ENCODE measurements at places on chromosomes 1 and 21. TPM values are rescaled to one million over a fixed set of nuclear protein-coding genes. Genes with fewer than 3 reads are reported as not detected.

GRCh38 chr1:201758499-201759050 is 70.4 kb upstream of the IPO9 start:
- no peaks in the 10 kb centered on the region for H3K4me1 ChIP-seq
- no peak for DNase-seq
- H3K36me3 ChIP-seq, result no peaks in the 10 kb centered on the region
- no peak overlapping the region for H3K4me3 ChIP-seq
- no peak overlapping the region for H3K27ac ChIP-seq

- no peak overlapping the region for H3K4me3 ChIP-seq
Observed at GRCh38 chr1:36352125-36352909, 28.9 kb upstream of the EVA1B start.

DNA sequence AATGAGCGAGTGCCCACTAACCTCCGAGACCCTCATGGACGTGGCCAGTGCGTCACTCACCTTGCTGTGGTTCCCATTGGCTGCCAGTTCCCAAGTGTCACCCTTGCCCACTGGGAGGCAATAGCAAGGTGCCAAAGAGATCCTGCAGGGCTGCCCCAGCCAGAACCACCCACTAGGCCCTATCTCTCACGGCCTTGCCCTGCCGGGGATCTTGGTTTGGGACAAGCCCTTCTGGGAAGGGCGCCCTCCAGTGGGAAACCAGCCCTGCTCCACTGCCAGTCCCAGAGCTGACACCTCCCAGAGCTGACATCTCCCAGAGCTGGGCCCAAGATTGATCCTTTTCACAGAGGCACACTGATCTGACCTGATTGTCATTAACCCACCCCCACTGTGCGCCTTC is 2.1 kb upstream of the SELENON start:
- no peaks in the 10 kb centered on the region for H3K36me3 ChIP-seq
- peaks cover 77% of the 10 kb centered on the region for H3K4me1 ChIP-seq
- no peak overlapping the region for H3K4me3 ChIP-seq
- no peak overlapping the region for H3K27ac ChIP-seq
- DNase-seq, result no peak
- no peaks in the 10 kb centered on the region for H3K27me3 ChIP-seq

ASCL5 gene
- 0.49 TPM for total RNA-seq

CSF3R gene
- 4.1 TPM for total RNA-seq

DNA sequence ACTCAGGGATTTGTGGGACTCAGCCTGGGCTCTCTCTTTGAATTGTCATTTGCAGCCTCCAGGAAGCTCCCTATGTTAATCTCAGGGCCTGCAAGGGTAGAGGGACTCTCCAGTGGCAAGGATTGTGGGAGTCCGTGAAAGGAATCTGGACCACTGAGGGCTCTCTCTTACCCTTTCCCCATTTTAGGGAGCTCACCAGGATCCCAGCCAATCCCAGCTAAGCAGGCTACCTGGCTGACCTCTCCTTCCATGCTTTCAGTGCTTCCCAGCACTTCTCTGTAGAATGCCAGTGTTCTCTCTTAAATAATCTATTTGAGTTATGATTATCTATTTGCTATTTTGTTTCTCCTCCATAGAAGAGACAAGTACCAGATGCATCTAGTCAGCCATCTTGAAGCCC is 9.6 kb upstream of the KCTD3 start:
- H3K27ac ChIP-seq, result no peak overlapping the region
- H3K27me3 ChIP-seq, result no peaks in the 10 kb centered on the region
- no peaks in the 10 kb centered on the region for H3K4me1 ChIP-seq
- no peak overlapping the region for H3K4me3 ChIP-seq

DNA sequence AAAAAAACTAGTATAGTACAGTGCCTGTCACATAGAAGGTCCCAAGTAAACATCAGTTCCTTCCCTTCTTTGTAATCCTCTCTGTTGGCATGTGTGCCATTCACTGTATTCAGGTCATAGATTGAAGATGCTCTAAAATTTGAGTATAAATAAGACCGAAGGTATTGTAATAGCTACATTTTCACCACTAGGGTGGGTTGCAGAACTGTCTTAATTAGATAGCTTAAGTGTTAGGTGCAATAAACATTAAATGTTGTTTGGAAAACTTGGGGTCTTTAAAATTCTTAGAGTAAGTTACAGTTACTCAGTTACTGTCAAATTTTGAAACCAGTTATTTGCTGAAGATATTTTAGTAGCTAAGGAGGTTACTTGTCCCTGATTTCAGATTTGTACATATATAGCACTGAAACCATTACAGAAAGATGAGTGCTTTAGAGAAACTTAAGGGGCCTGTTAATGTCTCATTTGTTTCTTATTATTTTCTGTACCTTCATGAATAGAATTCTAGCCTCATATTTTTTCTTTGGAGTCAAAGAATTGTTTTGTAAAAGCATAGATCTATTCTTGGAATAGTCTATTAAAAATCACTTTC is 24.3 kb downstream of the PER3 start:
- H3K27me3 ChIP-seq, result no peaks in the 10 kb centered on the region
- H3K4me1 ChIP-seq, result no peaks in the 10 kb centered on the region
- no peak overlapping the region for H3K27ac ChIP-seq
- no peak for DNase-seq
- no peak overlapping the region for H3K4me3 ChIP-seq
- peaks cover 23% of the 10 kb centered on the region for H3K36me3 ChIP-seq

DNA sequence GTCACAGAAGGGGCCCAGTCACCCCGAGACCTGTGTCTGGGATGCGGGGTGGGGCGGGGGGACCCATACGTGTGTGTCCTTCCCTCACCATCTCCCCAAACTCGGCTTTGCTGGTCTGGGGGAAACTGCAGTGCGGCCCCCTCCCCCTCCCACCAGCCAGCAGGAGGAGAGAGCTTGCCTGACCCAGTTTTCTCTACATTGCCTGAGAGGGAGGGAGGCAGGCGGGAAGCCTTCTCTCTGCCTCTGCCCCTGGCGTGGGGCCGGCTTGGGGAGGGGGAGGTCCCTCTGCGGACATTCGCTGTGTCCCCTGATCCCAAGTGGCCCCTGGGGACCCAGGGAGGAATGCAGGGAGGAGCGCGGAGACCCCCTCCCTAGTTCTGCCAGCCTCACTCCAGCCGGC is 3.9 kb downstream of the EPHA8 start:
- peaks cover 20% of the 10 kb centered on the region for H3K27me3 ChIP-seq
- H3K4me3 ChIP-seq, result no peak overlapping the region
- no peak overlapping the region for H3K27ac ChIP-seq
- no peak for DNase-seq
- no peaks in the 10 kb centered on the region for H3K36me3 ChIP-seq

Measured in CD4-positive, alpha-beta T cell (primary cell).